ENCODE measurements at places on chromosomes 3 and 15.

DNA sequence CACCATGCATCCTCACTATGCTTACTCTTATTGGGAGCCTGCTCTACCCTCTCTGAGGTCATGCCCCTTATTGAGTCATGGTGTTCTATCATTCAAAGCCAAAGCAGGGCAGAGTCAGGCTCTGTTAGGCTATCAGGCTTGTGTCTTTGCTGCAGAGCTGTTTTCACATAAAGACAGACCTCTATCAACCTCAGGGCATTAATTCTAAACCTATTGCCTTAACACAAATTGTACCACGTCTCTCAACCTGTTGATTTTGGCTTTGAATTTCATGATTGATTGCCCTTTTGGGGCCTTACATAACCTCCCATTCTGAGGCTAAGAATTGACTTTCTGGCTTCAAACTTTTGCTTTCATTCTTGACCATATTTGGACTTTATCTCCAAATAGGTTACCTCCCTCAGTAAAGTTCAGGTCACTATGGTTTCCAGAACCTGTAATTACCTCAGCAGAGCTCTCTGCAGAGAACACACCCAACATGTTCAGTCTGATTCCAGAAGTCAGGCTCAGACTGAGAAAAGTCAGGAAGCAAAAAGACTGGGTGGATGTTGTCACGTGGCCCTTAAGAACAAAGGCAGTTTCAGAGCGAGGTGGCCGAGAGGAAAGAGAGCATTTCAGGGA, 221.4 kb upstream of the NANOGP8 start:
- H3K4me1 ChIP-seq: no peaks in the 10 kb centered on the region
- no peak for DNase-seq
- H3K27me3 ChIP-seq: no peaks in the 10 kb centered on the region

DNA sequence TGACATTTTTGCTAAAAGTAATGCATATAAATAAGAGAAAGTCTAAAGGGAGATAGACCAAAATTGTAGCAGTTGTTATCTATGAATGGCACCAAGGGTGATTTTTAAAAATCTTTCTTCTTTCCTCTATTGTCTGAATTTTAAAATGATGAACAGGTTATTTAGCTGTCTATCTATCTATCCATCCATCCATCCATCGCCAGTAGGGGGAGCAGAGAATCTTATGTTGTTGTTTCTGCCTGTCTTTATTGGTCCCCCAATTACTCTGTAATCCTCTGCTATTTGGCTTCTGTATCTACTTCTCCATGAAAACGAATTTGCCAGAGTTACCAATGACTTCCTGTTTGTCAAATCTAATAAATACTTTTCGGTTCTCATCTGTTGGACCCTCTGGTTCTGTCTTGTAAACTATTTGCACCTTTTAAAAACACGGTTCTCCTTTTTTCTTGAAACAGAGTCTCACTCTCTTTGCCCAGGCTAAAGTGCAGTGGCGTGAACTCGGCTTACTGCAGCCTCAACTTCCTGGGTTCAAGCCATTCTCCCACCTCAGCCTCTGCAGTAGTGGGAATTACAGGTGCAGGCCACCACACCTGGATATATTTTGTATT, 86.0 kb downstream of the ECT2 start:
- no peaks in the 10 kb centered on the region for H3K36me3 ChIP-seq
- H3K4me3 ChIP-seq: no peak overlapping the region
- no peak overlapping the region for H3K27ac ChIP-seq

GRCh38 chr15:39110746-39111145, 470.1 kb upstream of the THBS1 start:
- H3K4me3 ChIP-seq: no peak overlapping the region
- DNase-seq: no peak
- peaks cover 12% of the 10 kb centered on the region for H3K27me3 ChIP-seq
- H3K27ac ChIP-seq: no peak overlapping the region

DNA sequence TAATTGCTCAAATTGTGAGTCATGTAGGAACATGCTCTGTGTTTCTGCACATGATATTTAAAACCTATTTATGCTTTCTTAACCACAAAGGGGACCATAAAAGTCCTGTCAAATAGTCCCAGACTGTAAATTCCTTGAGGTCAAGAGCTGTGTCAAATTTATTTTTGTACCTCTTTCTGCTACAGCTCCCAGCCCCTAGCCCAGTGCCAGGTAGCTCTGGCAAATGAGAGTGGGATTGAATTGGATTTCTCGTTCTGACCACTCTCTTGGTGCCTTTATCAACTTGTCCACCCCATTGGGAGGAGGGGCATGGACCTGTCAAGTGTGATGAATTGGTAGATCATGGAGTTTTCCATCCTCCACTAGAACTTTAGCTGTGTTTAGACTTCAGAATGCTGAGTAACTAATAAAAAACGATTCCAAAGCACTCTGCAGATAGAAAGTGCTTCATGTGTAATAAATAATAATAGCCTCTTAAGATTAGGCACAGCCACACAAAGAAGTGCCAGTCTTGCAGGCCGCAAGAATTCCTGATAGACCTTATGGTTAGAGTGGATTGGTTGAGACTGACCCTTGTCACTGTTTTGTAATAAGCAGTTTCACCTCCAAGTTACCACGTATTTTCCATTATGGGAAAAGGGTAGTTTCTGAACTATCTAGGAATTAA, 120.4 kb downstream of the LPP start:
- no peak overlapping the region for H3K4me3 ChIP-seq
- no peak overlapping the region for H3K27ac ChIP-seq

- no peak for DNase-seq
- H3K4me1 ChIP-seq: no peaks in the 10 kb centered on the region
- peaks cover 12% of the 10 kb centered on the region for H3K27me3 ChIP-seq
- H3K36me3 ChIP-seq: no peaks in the 10 kb centered on the region
- no peak overlapping the region for H3K27ac ChIP-seq
- no peak overlapping the region for H3K4me3 ChIP-seq
Measured at GRCh38 chr3:101148001-101148400, 154.8 kb upstream of the ABI3BP start.

GRCh38 chr3:108300103-108300849, 3.9 kb downstream of the HHLA2 start:
- H3K27ac ChIP-seq: peak overlapping the region; percentile 61
- H3K36me3 ChIP-seq: peaks cover 9% of the 10 kb centered on the region
- H3K27me3 ChIP-seq: no peaks in the 10 kb centered on the region
- DNase-seq: no peak
- peaks cover 69% of the 10 kb centered on the region for H3K4me1 ChIP-seq
- H3K4me3 ChIP-seq: no peak overlapping the region
